ENCODE measurements at places on chromosomes 2 and 18. TPM values are rescaled to one million over a fixed set of nuclear protein-coding genes. Genes with fewer than 3 reads are reported as not detected.

DLGAP1 gene
- 21.7 TPM for total RNA-seq

RAMP1 gene
- total RNA-seq = 0.17 TPM

CTNNA2 gene
- total RNA-seq = 2.6 TPM

HOXD12 gene
- total RNA-seq = not detected

GAREM2 gene
- total RNA-seq = 7.2 TPM

VWA3B gene
- total RNA-seq = 1.0 TPM

IL37 gene
- 1.00 TPM for total RNA-seq

CCL20 gene
- total RNA-seq = not detected

Data from H7 (cell line).